ENCODE measurements at places on chromosomes 5 and 9.

GRCh38 chr5:14486996-14487896, 94.3 kb upstream of the OTULINL start:
- DNase-seq = no peak

GRCh38 chr5:151631941-151632340, 40.8 kb upstream of the FAT2 start:
- DNase-seq = no peak

- DNase-seq = peak; percentile 50
These were observed 68.5 kb downstream of the SLC24A2 start for GRCh38 chr9:19720377-19720776.

GRCh38 chr5:71887680-71888079, 168.6 kb downstream of the CARTPT start:
- DNase-seq = peak; percentile 89

GRCh38 chr5:95904827-95905226, 56.8 kb downstream of the ELL2 start:
- no peak for DNase-seq

- no peak for DNase-seq
These were observed 175.6 kb downstream of the HSD17B3 start for GRCh38 chr9:96126321-96126881.

GRCh38 chr5:137105351-137106035, 393.6 kb downstream of the SPOCK1 start:
- DNase-seq = no peak

DNA sequence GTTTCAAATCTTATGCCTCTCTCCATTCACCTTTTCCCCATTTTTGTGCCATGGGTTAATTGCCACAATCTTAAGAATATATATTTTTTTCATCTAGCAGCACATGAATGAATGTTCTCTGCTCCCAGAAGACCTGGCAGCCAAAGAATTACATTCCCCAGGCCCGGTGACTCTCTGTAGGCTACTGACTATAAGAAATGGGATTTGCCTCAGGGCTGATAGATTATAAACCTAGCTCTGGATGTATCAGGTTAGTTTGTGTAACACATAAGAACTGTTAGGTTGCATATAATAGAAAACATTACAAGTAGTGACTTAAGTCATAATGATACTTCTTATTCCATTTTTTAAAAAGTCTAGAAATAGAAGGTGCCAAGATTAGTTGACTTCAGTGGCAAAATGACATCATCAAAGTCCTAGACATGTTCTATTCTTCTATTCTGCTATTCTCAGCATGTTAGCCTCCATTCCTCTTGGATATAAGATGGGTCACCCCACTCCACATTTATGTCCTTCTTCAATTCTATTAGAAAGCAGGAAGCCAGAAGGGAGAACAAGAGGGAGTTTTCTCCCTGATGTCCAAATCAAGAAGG, 10.9 kb upstream of the ZNF474 start:
- DNase-seq = peak; percentile 27

DNA sequence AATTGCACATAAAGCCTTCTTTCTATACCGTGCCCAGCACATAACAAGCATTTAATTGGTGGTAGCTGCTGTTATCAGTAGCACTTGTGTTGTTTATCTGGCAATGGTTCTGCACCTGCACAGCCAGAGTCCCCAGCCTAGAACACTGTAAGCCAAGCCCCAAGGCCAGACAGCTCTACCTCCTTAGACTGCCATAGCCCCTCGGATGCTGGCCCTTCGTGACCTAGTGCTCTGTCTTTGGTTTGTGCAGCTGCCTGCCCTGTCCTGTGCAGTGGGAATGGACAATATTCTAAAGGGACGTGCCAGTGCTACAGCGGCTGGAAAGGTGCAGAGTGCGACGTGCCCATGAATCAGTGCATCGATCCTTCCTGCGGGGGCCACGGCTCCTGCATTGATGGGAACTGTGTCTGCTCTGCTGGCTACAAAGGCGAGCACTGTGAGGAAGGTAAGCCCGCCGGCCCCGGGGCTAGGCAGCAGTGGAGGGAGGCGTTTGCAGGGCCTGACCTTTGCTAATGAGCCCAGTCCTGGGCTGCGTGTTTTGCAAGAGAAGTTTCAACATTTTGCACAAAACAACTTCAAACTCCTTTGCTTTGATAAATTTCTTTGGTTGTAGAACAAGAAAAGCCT, 173.3 kb upstream of the WWC1 start:
- no peak for DNase-seq

DNA sequence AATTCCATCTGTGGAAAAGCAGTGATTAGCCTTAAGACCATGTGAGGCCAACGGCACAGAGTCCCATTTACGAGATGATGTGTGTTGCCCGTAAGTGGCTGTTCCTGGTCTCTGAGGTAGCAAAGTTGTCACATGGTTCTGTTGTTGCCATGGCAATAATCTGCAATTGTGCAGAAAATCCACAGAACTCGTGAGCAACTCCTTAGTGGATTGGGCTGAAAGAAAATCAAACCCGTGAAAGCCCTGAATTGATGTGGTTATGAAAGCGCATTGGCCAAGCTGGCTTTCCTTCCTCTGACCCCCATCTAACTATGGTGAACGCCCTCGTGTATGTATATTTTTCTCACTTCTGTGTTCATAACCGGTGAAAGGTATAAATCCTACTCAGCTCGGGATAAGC, 614.7 kb downstream of the EBF1 start:
- no peak for DNase-seq

GRCh38 chr9:121638399-121638798, 13.0 kb upstream of the DAB2IP start:
- DNase-seq = no peak

DNA sequence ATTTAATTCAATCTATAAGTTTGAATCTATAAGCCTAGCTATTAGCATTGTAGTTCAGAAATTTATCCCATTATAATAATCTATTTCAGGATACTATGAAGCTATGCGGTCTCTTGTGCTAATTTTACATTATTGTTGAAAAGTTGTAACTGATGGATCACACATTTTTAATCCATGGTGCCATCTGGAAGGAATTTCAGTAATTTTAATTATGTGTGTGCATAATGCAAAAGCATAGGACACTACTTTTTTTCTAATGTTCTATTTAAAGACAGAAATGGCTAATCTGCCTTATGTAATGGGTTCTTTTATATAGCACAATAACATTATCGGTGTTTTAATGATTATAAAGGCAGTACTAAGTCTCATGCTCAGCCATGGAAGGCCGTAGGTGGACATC, 90.6 kb downstream of the HOMER1 start:
- DNase-seq = peak; percentile 4

DNA sequence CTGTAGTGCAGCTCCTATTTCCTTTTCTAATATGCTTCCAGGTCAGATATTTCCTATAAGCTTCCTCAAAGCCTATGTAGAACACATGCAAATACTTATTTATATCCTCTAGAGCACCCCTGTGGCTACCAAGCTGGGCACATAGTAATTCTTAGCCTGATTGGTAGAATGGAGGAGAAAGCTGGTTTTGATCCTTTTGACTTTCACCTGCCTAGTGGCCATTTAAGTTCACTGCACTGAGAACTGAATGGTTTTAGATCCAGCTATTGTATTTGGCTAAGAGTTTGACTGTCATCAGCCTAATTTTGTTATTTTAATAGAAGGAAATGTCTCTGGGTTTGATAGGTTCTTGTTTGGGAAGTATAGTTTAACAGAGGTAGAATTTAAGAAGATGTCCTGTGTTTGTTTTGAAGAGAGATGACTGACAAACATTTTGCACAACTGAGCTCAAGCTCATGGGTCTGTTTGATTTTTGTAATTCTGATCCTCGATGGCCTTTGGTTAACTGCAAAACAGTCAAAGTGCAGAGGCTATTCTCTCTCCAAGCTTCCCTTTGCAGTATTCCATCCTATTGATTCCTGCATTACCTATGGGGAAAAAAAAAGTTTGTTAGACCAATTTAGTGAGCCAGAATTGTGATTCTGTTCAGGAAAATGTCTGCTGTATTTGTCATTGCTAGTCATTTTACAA, 85.4 kb downstream of the KCNN2 start:
- peak; percentile 15 for DNase-seq

DNA sequence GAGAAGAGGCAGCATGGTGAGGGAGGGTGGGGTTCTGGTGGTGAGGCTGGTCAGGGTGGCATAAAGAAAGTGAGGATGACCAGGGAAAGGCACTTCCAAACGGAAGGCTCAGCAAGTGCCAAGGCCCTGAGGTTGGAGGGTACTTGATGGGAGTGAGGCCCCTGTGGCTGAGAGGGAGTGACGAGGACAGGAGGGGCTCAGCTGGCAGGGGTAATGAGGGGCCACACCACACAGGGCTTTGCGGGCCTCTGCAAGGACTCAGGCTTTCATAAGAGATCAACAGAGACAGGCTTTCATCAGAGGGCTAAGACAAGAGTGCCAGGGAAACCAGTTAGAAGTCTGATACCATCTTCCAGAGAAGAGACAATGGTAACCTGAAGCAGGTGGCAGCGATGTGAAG, 23.6 kb downstream of the ARPC5L start:
- DNase-seq = no peak

DNA sequence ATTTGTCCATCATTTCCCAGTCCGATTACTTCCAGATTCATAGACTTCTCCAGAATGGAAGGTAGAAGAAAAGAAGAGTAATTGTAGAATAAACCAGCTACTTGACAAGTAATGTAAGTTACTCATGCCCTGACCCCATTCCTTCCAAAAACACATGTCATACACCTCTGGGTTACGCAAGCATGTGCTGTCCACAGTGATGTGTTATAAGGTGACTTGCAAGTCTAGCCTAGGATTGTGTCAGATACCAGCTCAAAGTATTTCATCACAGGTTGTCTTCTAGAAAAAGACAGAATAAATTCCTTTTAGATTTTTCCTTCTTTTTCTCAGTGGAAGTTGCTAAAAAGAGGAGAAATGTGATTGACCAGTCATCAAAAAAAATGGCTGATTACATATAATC, 8.0 kb upstream of the TLR4 start:
- peak; percentile 70 for DNase-seq

DNA sequence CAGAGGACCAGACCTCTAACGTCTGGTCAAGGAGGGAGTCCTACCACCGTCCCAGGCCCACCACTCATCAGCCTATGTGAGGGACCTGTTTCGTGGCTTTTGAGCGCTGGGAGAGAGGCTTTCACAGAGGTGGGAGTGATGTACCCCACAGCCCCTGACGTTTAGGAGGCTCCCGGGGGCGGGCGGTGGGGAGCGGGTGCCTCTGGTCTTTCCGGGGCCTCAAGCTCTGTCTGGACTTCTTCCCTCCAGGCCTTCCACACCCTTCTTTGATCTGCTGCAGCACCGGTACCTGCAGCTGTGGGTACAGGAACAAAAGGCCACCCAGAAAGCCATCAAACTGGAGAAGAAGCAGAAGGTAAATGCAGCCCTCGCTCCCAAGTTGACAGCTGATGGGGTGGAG, 45.1 kb upstream of the BARHL1 start:
- DNase-seq = no peak

DNA sequence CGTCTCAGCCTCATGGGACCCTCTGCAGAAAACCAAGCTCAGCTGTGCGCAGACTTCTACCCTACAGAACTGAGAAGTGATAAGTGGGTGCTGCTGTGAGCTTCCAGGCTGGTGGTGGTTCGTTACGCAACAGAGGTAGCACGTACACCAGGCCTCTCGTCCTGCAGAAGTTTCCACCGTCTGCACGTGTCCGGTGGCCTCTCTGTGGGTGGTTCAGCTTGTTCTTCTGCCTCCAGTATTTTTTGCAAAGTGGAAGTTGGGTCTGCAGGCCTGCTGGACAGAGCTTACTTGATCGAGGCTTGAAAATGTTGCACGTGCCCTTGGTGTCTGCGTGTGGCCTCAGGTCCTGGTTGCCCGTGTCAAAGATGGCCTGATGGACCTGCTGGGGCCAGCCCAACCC, 27.5 kb downstream of the KCNT1 start:
- no peak for DNase-seq

DNA sequence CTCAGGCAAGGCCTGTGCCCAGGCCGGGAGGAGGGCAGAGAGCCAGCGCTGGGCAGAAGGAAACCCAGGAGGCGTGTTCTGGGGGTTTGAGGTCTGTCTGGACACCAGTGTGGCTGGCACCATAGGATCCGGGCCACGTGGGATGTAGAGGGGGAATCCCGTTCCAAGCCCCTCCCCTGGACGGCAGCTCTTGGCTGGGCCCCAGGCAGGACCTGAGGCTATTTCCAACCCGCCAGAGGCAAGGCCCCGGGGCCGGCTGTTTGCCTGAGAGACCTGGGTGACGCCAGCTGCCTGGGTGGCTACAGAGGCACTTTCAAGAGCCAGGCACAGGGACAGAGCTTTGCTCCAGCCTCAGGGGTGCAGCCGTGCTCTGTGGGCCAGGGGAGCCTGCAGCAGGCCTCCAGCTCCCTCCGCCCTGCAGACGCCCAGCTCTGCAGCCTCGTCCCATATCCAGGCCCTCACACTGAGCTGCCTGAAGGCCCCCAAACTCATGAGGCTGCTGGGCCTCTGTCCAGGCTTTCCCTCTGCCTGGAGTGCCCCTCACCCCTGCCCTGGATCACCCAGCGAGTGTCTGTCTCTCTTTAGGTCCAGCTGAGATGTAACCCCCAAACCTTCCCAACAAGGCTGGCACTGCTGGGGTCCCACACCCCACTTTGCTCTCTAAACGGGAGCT, 56.6 kb upstream of the EGFL7 start:
- no peak for DNase-seq

DNA sequence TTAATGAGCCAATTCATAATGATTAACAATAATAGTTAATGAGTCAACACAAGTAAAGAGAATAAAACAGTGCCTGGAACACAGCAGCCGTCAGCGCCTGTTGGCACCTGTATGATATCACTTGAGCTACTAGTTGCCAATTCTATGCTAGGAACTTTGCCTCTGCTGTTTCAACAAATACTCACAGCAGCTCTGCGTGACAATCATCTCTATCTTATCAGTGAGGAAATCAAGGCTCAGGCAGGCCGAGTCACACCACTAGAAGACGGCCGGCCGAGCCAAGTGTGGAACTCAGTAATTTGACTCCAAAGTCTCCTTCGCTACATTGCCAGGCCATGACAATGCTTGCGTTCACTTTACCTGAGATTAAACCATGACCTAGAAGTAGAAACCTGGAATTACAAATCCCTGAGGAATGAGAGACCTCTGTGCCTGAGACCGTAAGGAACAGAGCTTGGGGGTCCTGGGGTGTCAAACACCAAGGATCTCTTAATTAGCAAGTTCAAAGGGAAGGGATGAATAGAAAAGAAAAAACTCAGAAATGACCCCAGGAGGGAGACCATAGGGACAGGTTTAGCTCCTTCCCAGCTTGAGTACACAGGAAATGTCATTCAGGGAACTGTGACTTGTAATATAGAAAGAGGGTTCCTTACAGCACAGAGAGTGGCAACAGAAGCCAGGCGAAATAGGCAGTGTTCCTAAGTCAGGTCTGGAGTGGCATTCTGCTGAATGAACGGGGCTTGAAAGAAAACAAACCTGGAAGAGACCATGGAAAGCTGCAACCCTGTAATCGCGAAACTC, 109.1 kb downstream of the SUSD1 start:
- peak; percentile 30 for DNase-seq

- no peak for DNase-seq
These were observed 15.8 kb upstream of the TTC23L start for GRCh38 chr5:34822956-34823715.

- no peak for DNase-seq
These were observed 275.2 kb downstream of the SMARCA2 start for GRCh38 chr9:2290382-2290781.

All from GM23248 (cell line).